CD4-positive, alpha-beta T cell treated with Interferon gamma for 1 hour (primary cell): ENCODE measurements at places on chromosomes 16 and 17.

DNA sequence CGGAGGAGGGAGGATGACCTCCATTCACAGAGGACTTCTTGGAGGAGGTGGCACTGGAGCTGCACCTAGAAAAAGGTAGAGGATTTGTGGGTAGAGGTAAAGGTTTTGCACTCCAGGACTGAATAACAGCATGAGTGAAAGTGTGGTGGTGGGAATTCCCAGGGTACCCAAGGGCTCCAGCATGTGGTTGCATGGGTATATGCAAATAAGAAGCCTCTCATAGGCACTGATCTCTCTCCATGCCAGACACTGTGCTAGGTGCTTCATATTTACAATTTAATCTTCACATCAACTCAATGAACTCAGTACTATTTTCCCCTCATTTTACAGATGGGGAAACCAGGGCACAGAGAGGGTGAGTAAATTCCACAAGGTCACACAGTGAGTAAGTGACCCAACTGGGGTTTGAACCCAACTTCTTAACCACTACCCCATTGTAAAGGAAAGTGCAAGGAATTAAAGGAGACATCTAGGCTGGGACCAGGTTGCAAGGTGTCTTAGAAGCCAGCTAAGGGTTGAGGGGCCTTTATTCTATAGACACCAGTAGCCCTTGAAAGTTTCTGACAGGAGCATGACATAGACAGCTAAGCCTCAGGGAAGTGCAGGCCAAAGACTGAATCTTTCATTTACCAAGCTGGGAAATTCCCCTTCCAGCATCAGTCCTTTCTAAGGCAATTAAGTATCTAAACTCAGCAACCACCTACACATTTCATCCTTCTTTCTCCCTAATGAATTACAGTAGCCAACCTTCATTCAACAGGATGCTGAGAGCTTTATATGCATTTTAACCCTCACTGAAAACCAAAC, 21.3 kb downstream of the SCNN1B start:
- DNase-seq = no peak

GRCh38 chr17:57747221-57748017, 2.3 kb upstream of the CCDC182 start:
- peak; percentile 20 for DNase-seq

DNA sequence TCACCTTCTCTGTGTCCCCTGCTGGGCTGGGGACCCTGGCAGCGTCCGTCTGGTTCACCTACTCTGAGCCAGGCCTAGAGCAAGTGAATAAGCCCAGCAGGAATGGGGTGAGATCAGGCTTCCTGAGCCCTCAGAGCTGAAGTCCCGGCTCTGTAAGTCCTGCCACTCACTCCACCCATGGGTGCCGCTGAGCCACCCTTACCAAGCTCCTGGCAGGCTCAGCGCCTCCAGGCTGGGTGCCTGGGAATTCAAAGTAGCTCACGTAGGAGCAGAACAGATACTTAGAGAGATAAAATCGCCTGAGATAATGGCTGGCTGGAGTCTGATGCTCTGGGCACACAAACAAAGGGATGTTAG, 9.8 kb upstream of the LASP1NB start:
- no peak for DNase-seq

GRCh38 chr16:65120461-65120830, 1.4 kb downstream of the CDH11 start:
- no peak for DNase-seq

GRCh38 chr17:40980117-40980516, 4.0 kb downstream of the KRT40 start:
- no peak for DNase-seq
